ENCODE measurements at places on chromosomes 3 and 15. TPM values are rescaled to one million over a fixed set of nuclear protein-coding genes. Genes with fewer than 3 reads are reported as not detected.

TGM5 gene
- total RNA-seq: not detected

FAM3D gene
- 0.16 TPM for total RNA-seq

MAN2C1 gene
- 251 TPM for total RNA-seq

DNA sequence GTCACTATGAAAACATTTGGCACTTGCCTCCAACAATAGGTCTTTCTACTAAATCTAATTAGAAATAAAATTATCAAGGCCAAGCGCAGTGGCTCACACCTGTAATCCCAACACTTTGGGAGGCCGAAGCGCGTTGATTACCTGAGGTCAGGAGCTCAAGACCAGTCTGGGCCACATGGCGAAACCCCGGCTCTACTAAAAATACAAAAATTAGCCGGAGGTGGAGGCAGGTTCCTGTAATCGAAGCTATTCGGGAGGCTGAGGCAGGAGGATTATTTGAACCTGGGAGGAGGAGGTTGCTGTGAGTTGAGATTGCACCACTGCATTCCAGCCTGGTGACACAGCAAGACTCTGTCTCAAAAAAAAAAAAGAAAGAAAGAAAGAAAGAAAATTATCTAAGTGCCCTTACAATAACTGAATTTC lies 1.6 kb upstream of the PLD1 start:
- H3K4me3 ChIP-seq: no peak overlapping the region
- H3K27me3 ChIP-seq: no peaks in the 10 kb centered on the region
- H3K27ac ChIP-seq: peak overlapping the region; percentile 92
- peaks cover 46% of the 10 kb centered on the region for H3K4me1 ChIP-seq
- DNase-seq: no peak
- peaks cover 2% of the 10 kb centered on the region for H3K36me3 ChIP-seq

GRCh38 chr3:71530903-71531530 lies 52.5 kb downstream of the FOXP1 start:
- no peak overlapping the region for H3K27ac ChIP-seq
- DNase-seq: no peak
- H3K27me3 ChIP-seq: no peaks in the 10 kb centered on the region
- no peak overlapping the region for H3K4me3 ChIP-seq

GRCh38 chr3:152281133-152281713 lies 12.5 kb downstream of the MBNL1 start:
- no peaks in the 10 kb centered on the region for H3K27me3 ChIP-seq
- no peak for DNase-seq
- H3K27ac ChIP-seq: peak overlapping the region; percentile 59
- H3K36me3 ChIP-seq: no peaks in the 10 kb centered on the region
- H3K4me1 ChIP-seq: peaks cover 43% of the 10 kb centered on the region

- no peak overlapping the region for H3K27ac ChIP-seq
- peaks cover 3% of the 10 kb centered on the region for H3K27me3 ChIP-seq
- peaks cover 12% of the 10 kb centered on the region for H3K4me1 ChIP-seq
- DNase-seq: peak; percentile 79
Observed at GRCh38 chr15:45200799-45201556, 13.2 kb upstream of the SHF start.

- no peak for DNase-seq
- no peaks in the 10 kb centered on the region for H3K27me3 ChIP-seq
- peaks cover 7% of the 10 kb centered on the region for H3K36me3 ChIP-seq
- peak overlapping the region; percentile 1 for H3K27ac ChIP-seq
Observed at GRCh38 chr3:65861718-65862117, 177.0 kb downstream of the MAGI1 start.

GRCh38 chr3:53696401-53697172 lies 149.6 kb downstream of the CHDH start:
- H3K27me3 ChIP-seq: peaks cover 16% of the 10 kb centered on the region
- no peak for DNase-seq
- no peaks in the 10 kb centered on the region for H3K4me1 ChIP-seq
- H3K36me3 ChIP-seq: no peaks in the 10 kb centered on the region

GRCh38 chr3:127291611-127292010 lies 3.8 kb upstream of the PRR20G start:
- H3K4me1 ChIP-seq: no peaks in the 10 kb centered on the region
- no peak for DNase-seq
- H3K4me3 ChIP-seq: no peak overlapping the region
- H3K36me3 ChIP-seq: no peaks in the 10 kb centered on the region
- no peak overlapping the region for H3K27ac ChIP-seq

GRCh38 chr3:98029083-98029482 lies 6.0 kb downstream of the GABRR3 start:
- H3K4me3 ChIP-seq: no peak overlapping the region
- peaks cover 19% of the 10 kb centered on the region for H3K27me3 ChIP-seq
- H3K4me1 ChIP-seq: peaks cover 8% of the 10 kb centered on the region
- H3K36me3 ChIP-seq: no peaks in the 10 kb centered on the region
